Activated CD4-positive, alpha-beta T cell treated with anti-CD3 and anti-CD28 coated beads, Interleukin-2, amount 50 U/mL, for 16 hours (primary cell): ENCODE measurements at places on chromosomes 11 and 22.

DNA sequence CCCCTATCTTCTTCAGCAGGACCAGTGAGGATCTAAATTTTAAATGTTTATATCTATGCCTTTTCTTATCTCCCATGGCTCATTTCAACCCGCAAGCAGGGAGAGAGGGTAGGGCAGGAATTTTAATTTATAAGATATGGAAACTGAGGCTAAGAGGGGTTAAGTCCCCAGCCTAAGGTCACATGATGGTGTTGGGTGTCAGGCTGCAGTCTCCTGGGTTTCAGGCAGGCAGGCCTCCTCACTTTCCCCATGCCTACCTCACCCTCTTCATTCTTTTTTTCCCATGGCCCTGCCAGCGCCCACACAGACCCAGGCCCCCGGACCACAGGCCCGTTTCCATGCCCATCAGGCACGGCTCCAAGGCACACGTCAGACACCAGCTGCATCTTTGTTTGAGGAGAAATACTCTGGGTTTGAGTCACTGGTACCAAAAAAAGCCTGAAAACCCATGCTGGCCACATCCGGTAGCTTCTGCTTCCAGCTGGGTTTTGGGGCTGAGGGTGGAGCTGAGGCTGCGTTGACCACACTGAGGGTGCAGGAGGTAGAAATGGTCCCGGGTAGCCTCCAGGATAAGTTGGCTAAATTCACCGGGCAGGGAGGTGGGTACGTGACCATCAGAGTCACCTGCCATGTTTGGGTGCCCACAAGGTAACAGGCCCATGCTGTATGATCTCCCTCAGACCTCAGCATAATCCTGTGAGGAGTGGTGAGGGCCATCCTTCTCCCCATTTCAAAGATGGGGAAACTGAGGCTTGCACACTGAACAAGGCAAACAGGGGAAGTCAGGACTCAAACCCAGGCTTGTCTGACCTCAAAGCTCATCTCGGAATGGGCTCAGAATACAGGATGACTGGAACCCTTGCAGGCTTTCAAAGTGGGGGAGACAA is 7.5 kb downstream of the CRYBB1 start:
- peak; percentile 80 for DNase-seq

GRCh38 chr11:75851203-75851602 is 36.2 kb downstream of the UVRAG start:
- DNase-seq = no peak

DNA sequence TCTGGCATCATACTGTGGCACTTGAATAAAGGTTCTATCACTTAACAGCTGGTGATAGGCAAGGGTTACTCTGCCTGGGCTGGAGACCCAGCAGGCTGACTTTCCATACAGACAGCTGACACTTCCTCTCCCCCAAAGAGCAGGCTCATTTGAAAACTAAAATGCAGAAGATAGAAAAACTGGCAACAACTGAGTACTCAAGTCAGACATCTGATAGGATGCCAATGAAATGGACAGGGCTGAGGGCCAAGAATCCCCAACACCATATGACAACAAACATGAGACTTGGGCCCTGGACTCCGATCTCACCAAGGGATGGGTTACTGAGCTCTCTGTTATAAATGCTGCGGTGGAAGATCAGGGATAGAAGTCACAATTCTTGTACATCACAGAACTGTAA is 237.2 kb downstream of the LRRC4C start:
- DNase-seq = no peak

GRCh38 chr11:11743216-11743615 is 98.6 kb upstream of the USP47 start:
- DNase-seq = no peak

DNA sequence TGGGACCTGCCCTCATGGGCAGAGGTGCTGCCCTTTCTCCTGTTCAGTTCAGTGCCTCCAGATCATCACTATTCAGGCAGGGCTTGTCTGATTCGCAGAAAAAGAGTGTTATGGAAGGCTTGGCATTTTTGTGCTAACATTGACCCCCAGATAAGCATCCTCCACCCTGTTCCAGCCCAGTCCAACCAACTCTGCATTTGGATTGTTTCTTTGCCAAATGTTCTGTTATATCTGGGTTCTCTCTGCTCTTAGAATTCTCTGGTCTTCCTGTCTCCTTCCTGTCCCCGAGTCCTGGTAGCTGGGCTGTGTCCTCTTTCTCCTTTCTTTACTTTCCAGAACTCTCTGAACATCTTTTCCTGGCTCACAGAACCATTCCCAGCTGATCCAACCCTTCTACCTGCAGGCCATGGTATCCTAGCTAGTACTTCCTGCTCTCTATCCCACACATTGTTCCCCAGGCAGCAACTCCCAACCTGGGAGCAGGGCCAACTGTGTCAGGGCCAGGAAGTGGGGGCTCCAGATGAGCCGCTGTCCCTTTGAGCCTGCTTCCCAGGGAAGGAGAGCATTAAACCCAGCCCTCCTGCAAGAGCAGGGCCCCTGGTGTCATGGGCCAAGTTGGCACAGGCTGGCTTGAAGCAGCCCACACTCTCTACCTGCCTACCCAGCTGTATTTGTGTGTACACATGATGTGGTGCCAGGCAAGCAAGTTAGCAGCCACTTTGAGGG is 280.7 kb upstream of the CADM1 start:
- DNase-seq = no peak

GRCh38 chr11:125621995-125622394 is 3.0 kb upstream of the CHEK1 start:
- no peak for DNase-seq

GRCh38 chr11:128757886-128758612 is 64.2 kb downstream of the FLI1 start:
- peak; percentile 89 for DNase-seq

DNA sequence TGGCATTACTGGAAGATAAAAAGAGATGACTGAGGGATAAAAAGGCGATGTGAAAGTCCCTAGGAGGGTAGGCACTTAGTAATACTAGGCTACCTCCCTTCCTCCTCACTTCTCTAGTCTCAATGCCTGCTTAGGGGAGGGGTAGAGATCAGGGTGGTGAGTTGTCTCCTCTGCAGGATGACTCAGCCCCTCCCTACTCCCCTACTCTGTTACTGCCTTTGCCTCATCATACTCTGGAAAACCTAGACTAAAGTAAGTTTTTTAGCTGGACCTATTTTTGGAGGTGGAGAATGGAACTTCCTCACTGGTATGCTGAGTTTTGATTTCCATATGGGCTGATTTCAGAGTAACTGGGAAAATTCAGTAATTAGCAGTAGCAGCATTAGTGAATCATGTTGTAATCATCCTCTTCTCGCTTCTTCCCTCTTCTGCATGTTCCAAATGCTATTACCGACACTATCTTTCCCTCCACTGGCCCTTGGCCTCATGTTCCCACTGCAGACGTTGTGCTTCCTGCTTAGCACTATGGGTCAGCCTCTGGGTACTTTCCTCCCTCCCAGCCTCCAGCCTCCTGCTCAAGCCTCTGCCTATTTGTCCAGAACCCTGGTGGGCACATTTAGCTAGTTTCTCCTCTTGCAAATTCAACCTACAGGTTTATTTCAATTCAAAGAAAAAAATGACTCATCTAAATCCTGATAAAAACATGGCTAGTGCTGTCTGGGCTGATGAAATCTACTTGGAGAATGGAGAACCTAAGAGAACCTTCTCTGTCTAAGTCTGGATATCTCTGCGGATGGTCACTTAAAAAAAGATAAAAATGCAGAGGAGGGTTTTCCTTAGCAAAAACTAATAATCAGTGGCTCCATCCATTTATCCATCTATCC is 281.7 kb downstream of the ST3GAL4 start:
- no peak for DNase-seq

GRCh38 chr22:39238966-39239505 is 5.7 kb downstream of the PDGFB start:
- no peak for DNase-seq

GRCh38 chr22:19063581-19064353 is 58.4 kb downstream of the DGCR2 start:
- DNase-seq = no peak

DNA sequence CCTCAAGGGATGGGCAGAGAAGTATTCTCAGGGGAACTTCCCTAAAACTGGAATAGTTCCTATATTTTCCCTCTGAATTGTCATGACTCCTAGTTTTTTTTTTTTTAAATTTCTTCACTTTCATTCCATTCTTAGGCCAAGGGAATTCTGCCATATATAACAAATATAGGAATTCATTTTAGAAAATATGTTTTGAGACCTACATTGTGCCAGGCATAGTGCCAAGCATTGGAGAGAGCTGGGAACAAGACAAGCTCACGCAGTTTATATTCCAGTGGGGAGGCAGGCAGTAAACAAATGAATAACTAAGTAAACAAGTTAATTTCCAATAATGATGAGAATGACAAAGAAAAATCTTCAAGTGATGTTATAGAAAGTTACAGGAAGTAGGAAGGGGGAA is 2.6 kb upstream of the NPTXR start:
- no peak for DNase-seq

- DNase-seq = no peak
Observed at GRCh38 chr11:112269139-112269538, 8.5 kb upstream of the PLET1 start.
